Fibroblast of villous mesenchyme (primary cell): ENCODE measurements at places on chromosomes 1 and 21. TPM values are rescaled to one million over a fixed set of nuclear protein-coding genes. Genes with fewer than 3 reads are reported as not detected.
A peak's percentile ranks its signal among the peaks of the same experiment; 100 is the strongest.

GRCh38 chr1:230684146-230684545 lies 29.8 kb downstream of the AGT start:
- no peak for DNase-seq

- DNase-seq, result no peak
Measured at GRCh38 chr1:231419147-231419546, 2.9 kb downstream of the EGLN1 start.

DNA sequence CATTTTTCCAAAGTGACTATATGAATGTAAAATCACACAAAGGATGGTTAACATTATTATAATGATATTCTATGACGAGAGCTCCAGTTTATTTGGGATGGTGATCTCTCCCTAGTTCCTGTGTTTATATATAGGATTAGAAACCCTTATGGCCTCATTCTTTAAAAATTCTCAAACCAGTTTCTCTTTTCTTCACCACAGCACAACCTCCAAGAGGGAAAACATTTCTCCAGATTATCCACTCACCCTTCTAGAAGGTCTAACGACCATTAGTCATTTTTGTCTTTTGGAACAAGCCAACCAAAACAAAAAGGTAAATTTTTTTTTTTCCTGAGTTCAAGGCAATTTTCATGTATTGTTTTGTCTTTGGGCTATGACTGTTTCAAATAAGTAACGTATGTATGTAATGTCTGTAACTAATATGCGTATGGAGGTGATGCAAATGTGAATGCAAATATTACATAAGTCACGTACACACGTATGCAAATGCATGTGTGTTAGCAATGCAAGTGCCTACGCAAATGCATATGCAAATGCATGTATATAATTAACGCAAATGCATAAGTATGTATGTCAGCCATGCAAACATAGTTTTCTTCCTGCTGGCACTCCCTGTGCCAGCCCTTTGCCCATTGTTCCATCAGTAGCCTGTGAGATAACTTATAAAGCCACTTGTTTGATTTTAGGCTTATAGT lies 72.5 kb upstream of the MORC3 start:
- DNase-seq, result peak; percentile 56

DNA sequence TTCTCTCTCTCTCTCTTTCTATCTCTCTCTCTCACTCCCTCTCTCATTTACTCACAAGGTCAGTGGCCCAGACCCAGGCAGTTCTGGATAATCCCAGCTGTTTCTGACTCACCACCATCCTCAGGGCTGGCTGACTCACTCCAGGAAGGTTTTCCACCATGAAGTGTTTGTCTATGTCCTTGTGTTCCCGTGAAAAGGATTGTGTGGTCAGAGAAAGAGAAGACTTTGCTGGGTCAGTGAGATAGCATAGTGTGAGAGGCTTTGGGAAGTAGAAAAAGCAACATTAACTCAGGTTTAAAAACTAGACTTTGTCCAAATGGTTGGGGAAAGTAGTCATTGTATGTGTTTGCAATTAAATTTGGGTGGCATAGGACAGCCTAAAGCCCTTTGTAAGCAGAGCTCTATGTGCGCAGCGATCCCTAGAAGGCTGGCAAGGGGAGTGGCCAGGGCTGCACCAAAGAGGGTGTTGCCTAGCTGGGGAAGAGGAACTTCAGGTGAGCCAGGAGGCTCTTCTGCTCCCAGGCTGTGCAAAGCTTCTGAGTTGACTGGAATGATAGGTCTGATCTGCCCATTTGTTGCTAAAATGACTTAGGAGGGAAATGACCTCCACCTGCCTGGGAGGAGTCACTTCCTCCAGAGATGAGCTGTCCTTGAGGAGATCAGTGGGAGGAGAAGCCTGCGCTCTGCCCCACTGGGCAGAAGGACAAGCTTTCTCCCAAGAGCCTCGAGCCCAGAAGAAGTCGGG lies 4.9 kb upstream of the CAPN2 start:
- peak; percentile 99 for DNase-seq

GRCh38 chr1:183096894-183097293 lies 73.7 kb downstream of the LAMC1 start:
- DNase-seq, result peak; percentile 99

- DNase-seq, result no peak
Measured at GRCh38 chr1:145917595-145917994, 922 bp downstream of the PEX11B start.

GRCh38 chr1:247334378-247335133 lies 2.9 kb upstream of the ZNF496 start:
- DNase-seq, result no peak

GRCh38 chr1:232287676-232288569 lies 342.0 kb downstream of the SIPA1L2 start:
- no peak for DNase-seq

DNA sequence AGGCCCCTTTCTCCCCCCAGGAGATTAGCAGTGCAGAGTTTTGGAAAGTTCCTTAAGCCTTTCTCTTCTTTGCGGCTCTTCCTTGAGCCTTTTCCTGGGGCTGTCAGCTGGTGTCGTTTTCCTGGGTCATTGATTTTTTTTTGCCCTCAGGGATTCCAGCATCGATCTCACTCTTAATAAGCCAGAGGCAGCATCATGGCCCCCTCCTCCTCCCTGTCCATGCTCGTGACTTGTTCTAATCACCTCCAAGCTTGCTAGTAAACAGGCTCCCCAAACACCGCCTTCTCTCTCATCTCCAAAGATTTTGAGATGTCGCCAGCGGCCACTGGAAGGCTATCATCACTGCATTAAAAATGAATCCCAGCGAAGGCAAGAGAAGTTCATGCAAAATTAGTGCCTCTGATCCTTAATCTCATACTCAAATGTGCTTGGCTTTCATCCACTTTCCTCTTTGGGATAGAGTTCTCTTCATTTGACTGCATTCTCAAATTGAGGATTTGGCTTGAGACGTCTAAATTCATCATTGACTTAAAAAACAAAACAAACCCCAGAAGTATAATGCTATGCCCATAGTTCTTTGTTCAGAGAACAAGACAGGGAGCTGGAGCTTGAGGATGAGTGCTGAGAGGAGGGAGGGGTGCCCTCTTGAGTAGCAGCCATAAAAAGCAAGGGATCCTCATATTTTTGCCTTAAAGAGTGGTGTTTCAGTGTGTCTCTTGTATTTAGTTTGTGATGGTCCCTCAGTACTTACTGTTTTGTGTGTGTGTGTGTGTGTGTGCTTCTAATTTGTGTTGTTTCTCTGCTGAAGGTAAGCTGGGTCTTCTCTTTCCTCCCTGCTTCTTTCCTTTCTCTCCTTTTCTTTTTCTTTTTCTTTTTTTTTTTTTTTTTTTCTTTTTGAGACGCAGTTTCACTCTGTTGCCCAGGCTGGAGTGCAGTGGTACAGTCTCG lies 3.2 kb downstream of the EVA1C start:
- no peak for DNase-seq

GRCh38 chr1:82903626-82904025 lies 1095.3 kb downstream of the TTLL7 start:
- no peak for DNase-seq

DNA sequence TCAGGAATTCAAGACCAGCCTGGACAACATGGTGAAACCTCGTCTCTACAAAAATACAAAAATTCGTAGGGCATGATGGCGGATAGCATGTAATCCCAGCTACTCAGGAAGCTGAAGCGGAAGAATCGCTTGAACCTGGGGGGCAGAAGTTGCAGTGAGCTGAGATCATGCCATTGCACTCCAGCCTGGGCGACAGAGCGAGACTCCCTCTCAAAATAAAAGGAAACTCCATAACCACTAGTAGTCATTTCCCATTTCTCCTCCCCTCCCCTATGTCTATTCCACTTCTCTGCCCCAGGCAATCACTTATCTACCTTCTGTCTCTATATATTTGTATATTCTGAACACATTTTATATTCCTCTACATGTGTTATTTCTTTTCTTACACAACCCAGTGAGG lies 4.0 kb upstream of the CEP350 start:
- DNase-seq, result no peak

GRCh38 chr1:55257958-55258357 lies 42.8 kb upstream of the USP24 start:
- no peak for DNase-seq

- no peak for DNase-seq
Measured at GRCh38 chr1:155309423-155310021, 856 bp downstream of the FDPS start.

DNA sequence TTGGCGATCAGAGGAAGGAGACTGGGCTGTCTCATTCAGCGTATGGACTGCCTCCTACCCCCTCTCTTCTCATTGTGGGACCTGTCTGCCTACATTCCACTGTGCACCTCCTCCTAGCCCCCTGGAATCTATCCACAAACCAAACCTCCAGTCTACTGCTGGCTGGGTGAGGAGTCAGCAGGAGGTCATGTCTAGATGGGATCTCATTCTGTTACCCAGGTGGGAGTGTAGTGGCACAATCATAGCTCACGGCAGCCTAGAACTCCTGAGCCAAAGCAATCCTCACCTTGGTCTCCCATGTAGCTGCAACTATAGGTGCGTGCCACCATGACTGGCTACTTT lies 18.0 kb upstream of the TTC22 start:
- DNase-seq, result no peak

GRCh38 chr21:18253799-18254198 lies 9.2 kb downstream of the CHODL start:
- DNase-seq, result no peak

DNA sequence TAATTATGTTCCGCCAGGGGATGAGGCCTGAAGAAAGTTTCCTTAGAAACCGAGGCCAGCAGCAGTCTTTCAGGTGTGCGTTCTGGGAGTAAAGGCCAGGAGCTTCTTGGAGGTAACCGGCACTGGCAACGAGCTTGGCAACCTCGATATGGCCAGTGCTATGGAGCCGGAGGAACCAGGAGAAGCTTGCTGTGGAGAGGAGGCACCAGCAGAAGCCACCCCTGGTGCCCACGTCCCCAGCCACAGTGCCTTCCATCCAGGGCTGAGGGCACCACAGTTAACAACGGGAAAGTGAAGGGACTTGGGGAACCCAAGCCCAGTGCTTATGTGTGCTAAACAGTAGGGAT lies 41.5 kb upstream of the LIN9 start:
- no peak for DNase-seq

- no peak for DNase-seq
Measured at GRCh38 chr1:37901191-37901892, 42.0 kb upstream of the MTF1 start.

GRCh38 chr1:58058323-58058722 lies 488.2 kb downstream of the OMA1 start:
- DNase-seq, result no peak

DNA sequence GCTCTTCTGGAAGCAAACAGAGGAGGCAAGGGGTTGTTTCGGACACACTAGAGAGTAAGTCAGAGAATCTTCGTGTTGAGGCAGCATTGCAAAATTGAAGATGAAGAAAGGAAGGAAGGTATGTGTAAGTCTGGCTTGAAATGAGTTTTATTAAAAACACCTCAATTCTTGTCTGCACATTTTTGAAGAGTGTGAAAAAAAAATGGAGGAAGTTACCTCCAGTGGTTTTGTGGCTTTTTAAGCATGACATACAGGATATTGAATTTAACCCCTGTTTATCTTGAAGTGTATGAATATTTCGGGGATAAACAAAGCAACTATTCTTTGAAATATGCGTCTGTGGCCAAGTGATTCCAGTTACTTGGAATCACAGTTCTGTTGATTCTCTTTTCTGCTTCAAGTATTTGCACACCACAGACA lies 203.2 kb upstream of the SGIP1 start:
- DNase-seq, result peak; percentile 58

DNA sequence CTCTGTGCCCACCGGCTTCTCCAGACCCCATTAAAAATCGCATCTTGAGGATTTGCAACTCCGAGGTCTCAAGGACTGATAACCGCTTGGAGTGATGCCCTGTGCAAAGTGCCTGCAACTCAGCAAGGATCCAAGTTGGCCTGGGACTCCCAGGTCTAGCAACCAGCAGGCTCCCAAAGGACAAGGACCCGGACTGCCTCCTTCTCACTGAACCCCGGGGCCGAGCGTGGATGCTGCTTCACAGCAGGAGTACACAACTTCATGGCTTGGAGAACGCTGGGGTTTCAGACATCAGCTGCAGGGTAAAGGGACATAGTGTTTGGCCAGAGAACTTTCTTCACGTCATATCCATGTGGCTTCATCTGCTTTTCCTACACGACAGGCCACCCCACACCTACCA lies 65.2 kb downstream of the ATP5PO start:
- DNase-seq, result no peak

DNA sequence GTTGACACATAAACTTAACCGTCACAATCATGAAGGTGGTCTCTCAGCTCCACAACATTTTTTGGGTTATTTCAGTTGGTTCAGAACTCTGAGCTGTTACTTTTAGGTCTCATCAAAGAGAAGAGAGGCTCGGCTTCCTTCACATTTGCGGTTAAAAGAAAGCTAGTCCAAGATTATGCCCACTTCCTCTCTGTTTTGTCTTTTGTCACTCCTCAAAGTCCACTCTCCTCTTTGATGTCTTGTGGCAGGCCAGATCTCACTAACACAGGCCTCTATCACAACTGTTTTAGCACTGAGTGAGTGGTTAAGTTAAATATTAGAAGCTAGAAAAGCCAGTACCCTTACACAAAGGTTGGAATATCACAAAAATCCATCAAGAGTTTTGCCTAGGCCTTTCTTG lies 195.7 kb downstream of the FCRL5 start:
- no peak for DNase-seq

DNA sequence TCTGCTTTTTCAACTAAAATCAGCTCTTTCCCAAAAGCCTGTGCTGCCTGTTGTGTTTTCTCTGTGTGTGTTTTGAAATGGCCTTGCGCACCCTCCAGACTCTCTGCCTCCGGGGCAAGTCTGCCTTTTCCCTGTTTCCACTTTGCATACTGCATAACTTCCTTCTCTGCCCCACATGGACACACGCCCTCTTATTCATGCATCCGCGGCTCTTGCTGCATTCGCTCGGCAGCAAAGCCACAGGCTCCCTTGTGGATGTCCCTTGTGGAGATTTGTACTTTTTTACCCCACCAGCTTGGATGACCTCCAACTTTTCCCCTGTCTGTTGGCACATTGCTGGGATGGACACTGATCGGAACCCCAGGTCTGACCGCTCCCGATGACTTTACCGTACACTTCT lies 147.6 kb downstream of the ADSS2 start:
- no peak for DNase-seq

The EPHB2 gene
- total RNA-seq, result 4.3 and 9.7 TPM in 2 replicates

The INKA2 gene
- 4.3 and 4.5 TPM in 2 replicates for total RNA-seq

The ABCG1 gene
- 0.43 and 0.97 TPM in 2 replicates for total RNA-seq

The SYNC gene
- total RNA-seq, result 56.0 and 72.5 TPM in 2 replicates

The C1orf94 gene
- not detected in 2 replicates for total RNA-seq

The CR1L gene
- not detected in 2 replicates for total RNA-seq

The SPRR2A gene
- total RNA-seq, result not detected in 2 replicates

The VWA5B1 gene
- total RNA-seq, result not detected in 2 replicates

The LRRC53 gene
- not detected in 2 replicates for total RNA-seq

The ARHGEF19 gene
- total RNA-seq, result 9.9 and 11.6 TPM in 2 replicates

The SPRR2G gene
- total RNA-seq, result not detected in 2 replicates

The ZNF362 gene
- 9.5 and 12.2 TPM in 2 replicates for total RNA-seq

The SCNM1 gene
- 23.7 and 31.2 TPM in 2 replicates for total RNA-seq

The FAM151A gene
- total RNA-seq, result not detected in 2 replicates

The RNU1-1 gene
- under 0.01 TPM in 1 of 2 replicates, not detected in the other for total RNA-seq

The LCE1E gene
- not detected in 2 replicates for total RNA-seq

The CD53 gene
- total RNA-seq, result not detected in 2 replicates

The CCDC185 gene
- not detected in 2 replicates for total RNA-seq
